ENCODE measurements at places on chromosomes 12 and 14. TPM values are rescaled to one million over a fixed set of nuclear protein-coding genes. Genes with fewer than 3 reads are reported as not detected.

GALNT4 gene
- 3.2 TPM for total RNA-seq

- DNase-seq = no peak
These were observed 1.5 kb upstream of the GPX2 start for GRCh38 chr14:64944041-64944440.

GRCh38 chr14:105358943-105359342, 39.4 kb upstream of the TEX22 start:
- no peak for DNase-seq

- DNase-seq = no peak
These were observed 109.7 kb downstream of the CHST11 start for GRCh38 chr12:104566244-104566993.

DNA sequence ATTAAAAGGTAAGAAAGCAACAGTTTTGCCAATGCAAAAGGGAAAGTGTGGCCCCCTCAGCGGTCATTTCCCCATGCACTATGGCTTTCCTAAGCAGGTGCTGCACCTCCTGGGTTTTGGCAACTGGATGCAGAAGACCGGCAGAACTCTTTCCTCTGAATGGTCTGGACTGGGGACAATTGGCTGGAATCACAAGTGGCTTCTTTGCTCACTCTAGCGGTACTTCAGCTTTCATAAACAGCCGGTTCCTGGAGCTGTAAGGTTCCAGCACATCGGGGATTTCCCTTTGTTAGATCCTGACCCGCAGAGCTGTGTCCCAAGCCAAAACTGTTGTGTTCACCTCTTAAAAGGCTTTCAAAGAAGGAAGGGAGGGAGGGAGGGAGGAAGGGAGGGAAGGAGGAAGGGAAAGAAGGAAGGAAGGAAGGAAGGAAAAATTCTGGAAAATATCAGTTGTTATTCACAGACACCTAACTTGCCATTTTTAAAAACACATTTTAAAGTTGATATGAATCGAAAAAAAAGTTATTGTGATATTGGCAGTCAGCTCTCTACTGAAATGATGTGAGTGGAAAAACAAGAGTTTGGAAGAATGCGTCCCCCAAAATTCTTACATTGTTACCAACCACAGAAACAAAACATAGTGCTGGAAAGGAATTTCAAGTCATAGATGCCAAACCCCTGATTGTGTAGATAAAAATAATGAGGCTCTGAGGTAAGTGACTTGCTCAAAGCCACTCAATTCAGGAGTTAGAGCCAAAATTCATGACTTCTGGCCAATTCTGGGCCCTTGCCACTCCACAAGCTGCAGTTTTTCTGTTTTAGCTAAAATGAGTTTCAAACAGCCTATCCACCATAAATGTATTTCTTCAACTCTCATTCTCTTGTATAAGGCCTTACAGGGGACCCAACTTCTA, 220.6 kb upstream of the HMGA2 start:
- DNase-seq = no peak

DNA sequence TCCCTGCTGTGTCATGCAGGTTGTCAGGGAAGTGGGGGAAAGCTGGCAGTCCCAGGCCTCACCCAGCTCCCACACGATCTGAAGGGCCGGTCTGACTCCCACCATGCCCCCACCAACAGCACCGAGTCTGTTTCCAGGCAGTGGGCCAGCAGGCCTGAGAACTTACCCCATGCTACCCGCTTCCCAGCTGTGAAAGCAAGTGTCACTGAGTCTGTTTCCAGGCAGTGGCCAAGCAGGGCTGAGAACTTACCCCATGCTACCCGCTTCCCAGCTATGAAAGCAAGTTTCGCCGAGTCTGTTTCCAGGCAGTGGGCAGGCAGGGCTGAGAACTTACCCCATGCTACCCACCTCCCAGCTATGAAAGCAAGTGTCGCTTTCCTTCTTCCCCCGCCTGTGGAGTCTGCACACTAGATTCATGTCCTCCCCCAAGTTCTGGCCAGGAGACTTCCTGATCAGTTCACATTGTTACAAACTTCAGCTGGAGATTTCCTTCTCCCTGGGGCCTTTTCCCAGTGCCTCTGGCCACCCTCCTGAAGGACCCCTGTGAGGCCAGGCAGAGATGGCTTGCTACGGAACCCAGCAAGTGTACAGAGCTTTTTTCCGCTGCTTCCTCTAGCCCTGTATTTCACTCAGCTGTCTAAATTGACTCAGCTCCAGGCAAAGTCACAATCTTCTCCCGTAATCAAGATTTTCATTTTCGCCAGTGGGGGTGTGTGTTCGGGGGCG, 435.4 kb downstream of the TMTC2 start:
- no peak for DNase-seq

DNA sequence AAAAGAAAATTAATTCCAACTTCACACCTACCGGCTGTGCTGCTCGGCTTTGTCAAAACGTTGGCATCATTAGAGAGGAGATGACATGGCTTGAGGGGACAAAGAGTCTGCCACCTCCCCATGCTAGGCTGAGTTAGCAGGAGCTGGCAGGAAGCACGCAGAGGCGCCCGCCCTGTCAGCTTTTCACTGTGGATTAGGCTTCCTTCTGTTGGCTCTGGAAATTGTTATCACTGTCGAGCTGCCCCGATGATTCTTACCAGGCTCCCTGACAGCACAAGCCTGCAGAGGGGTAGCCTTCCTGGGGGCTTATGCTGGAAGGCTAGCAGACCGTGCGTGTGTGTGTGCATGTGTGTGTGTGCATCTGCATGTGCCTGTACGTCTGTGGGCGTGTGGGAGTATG, 490.9 kb upstream of the TBX3 start:
- DNase-seq = no peak
